ENCODE measurements at places on chromosomes 11 and 22.
A peak's percentile ranks its signal among the peaks of the same experiment; 100 is the strongest.

GRCh38 chr11:100555931-100556330, 131.2 kb upstream of the ARHGAP42 start:
- no peak for DNase-seq

DNA sequence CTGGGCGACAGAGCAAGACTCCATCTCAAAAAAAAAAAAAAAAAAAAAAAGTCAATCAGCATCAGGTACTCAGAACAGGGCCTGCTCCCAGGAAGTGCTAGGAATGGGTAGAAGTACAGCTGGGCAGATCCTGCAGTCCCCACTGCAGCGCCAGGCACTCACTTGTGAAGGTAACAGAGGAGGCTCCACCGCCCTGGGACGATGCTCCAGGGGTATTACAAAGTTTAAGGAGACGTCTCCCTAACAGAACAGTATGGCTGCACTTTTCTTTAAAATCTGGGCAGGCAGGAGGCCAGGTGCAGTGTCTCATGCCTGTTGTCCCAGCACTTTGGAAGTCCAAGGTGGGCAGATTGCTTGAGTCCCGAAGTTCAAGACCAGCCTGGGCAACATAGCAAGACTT, 1449.0 kb downstream of the BRD1 start:
- DNase-seq = no peak

GRCh38 chr22:19321757-19322156, 30.2 kb upstream of the CLTCL1 start:
- DNase-seq = no peak

- peak; percentile 9 for DNase-seq
Measured at GRCh38 chr22:22507743-22508273, 734 bp downstream of the ZNF280B start.

- peak; percentile 70 for DNase-seq
Measured at GRCh38 chr11:60775420-60775961, 9.6 kb upstream of the MS4A10 start.

DNA sequence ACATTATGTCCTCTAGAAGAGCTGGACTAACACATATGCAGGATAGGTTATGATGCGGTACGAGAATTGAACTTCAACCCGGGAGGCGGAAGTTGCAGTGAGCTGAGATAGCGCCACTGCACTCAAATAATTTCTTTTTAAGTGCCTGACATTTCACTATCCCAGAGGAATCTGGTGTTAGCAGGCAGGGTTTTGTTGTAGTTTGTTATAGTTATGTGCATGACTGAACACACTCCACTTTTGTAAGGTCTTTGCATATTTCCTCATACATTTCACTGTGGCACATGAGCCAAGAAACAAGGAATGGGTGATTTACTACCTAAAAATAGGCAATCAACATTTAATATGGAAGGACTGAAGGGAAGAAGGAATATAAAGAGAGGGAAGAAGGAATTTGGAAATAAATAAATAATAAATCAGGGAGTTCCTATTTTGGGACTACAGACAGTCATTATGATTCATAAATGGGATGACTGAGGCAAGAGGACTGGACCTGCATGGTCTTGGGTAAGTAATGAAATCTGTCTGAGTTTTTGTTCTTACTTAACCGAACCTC, 8.7 kb upstream of the HIPK3 start:
- no peak for DNase-seq

GRCh38 chr22:23370251-23370650, 189.9 kb downstream of the BCR start:
- no peak for DNase-seq

DNA sequence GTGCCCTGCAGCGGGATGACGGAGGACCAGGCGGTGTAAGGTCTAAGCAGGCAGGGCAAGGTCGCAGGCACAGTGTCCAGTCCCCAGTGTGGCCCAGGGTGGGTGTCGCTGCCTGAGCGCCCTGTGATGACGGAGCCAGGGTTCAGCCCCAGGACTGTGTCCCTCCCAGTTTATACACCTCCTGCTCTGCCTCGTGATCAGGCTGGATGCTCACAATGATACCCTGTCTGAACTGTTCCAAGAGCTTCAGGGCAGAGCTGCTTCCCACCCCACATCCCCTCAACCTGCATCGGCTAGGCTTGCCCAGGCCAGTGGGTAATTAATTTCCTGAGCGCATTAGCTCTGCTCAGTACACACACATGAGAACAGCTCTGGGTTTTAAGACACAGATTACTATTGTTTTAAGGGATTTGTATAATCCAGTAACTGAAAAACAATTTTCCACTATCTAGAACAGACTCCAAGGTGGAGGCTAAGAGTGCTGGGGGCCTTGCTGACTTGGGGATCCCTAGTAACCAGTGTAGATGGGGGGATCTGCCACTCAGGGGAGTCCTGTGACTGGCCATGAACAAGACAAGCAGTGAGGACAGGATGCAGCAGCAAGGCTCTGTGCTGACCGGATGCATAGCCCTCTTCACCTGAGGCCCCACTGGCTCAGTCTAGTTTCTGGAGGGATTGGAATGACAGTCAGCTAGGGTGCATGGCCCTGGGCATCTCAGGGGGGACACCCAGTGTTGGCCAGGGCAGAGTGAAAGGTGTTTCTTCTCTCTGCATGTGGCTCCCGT, 34.1 kb downstream of the GNAZ start:
- DNase-seq = no peak

GRCh38 chr22:40620464-40621046, 16.0 kb downstream of the MRTFA start:
- no peak for DNase-seq
